HepG2 (cell line): ENCODE measurements at places on chromosomes 13 and 19. TPM values are rescaled to one million over a fixed set of nuclear protein-coding genes. Genes with fewer than 3 reads are reported as not detected.

GRCh38 chr13:60164234-60164889 is 634 bp upstream of the DIAPH3 start:
- no peak for DNase-seq

The PODNL1 gene
- total RNA-seq = not detected in 2 replicates

The EXOSC5 gene
- total RNA-seq = 23.6 and 24.1 TPM in 2 replicates

The ZNF738 gene
- 4.4 and 5.3 TPM in 2 replicates for total RNA-seq

- no peak for DNase-seq
Measured at GRCh38 chr13:70375718-70376117, 267.5 kb upstream of the KLHL1 start.

DNA sequence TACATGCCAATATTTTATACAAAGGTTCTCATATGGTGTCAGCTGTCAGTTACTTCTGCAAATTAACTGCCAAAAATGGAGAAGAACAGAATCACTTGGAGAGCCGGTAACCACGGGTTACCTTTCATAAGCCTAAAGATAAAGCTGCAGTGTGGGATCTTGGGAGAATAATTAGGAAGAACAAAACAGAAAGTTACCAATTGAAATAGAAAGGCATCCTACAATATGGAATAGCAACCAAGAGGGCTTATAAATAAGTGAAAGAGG is 74.2 kb downstream of the TSHZ3 start:
- no peak for DNase-seq

- no peak for DNase-seq
Measured at GRCh38 chr13:33322543-33322809, 36.9 kb upstream of the STARD13 start.

The OLFM2 gene
- 0.11 and 0.20 TPM in 2 replicates for total RNA-seq

DNA sequence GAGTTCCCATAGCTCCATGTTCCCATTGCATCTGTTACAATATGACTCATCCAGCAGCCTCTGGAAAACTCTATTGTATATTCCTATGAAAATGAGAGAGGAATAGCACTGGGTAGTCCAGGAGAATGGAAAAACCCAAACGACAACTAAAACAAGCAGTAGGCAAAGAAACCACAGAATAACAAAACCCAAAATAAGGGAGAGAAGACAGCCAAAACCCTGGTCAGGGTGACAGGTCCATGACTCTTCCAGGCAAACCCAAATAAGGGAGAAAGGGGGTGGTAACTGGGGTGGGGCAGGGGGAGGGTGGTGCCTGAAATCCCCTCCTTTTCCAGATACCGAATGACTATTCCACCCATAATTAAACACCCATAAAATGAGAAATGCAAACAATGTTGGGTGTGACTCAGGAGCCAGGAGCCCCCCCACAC is 4.0 kb upstream of the ZNF8 start:
- no peak for DNase-seq

DNA sequence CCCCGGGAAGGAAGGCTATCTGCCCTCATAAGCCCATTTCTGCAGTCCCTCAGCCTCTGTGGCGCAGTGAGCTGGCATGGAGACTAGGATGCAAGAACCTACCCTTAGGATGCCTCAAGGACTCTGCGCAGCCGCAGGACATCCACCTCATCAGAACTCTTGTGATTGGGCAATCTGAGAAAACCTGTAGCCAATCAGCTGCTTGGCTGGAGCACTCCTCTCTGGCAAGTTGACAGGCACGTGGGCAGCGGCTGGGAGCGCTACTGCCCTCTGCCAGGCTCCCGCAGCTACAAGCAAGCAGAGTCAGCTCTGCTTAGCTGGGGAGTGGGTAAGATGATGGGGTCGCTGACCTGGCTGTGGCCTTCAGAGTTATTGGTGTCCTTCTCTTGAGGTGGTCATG is 1.5 kb upstream of the ECSIT start:
- DNase-seq = peak; percentile 95

GRCh38 chr13:68736961-68737360 is 1370.7 kb upstream of the ATXN8OS start:
- no peak for DNase-seq

The CEACAM20 gene
- not detected in 2 replicates for total RNA-seq

The SRRM5 gene
- 0.11 TPM in 1 of 2 replicates, not detected in the other for total RNA-seq

- DNase-seq = no peak
Measured at GRCh38 chr19:38663957-38664502, 16.6 kb downstream of the ACTN4 start.

- no peak for DNase-seq
Measured at GRCh38 chr13:27041341-27041740, 130.3 kb downstream of the USP12 start.

DNA sequence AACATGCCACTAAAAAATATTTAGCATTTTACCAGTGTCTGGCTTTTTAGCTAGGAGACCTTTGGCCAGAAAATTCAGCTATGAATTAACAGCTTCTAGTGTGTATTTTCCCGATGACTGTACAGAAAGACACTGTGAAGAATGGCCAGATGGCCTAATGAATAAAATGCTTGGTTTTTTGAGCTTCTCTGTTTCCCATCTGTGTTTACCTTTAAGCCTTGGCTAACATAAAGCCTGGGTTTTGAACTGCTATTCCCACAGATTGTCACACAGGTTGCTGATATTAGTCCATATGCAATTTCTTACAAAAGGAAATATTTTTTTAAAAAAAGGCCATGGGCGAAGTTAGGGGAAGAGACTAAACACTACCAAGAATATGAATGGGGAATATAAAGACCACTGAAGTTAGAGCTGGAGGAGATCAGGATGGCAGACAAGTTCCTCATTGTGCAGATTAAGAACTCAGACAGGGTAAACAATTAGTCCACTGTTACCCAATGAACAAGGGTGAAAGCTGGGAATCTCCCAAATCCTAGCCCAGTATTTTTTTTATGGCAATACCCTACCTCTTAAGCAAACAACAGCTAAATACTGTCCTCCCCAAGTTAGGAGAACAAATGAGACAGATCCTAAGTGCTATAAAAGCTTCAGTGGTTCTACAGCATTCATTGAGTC is 95.1 kb downstream of the DCT start:
- no peak for DNase-seq

DNA sequence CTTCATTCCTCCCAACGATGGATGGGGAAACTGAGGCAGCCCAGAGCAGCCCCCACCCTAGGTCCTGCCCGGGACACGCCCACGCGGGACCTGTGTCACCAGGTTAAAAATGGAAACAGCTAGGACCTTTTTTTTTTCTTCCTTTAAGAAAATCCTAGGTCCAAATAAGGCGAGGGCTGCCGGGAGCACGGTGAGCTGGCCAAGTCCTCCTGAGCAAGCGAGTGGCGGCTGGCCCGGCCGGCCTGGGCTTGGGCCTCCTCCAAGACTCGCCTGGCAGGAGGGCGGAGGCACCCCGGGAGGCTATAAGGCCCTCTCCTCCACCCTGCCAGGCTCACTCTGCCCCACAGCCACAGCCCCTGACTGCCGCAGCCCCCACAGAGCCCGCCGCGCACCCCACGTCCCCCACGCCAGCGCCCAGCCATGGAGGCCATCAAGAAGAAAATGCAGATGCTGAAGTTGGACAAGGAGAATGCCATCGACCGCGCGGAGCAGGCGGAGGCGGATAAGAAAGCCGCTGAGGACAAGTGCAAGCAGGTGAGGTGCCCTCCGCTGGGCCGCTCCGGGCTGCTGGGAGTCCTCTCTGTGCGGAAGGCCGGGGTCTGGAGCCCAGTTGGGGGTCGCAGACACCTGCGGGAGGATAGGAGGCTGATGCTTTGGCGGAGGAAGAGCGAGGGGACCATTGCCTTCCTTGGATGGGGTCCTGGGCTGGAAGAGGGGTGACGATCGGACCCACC is 8.9 kb upstream of the TPM4 start:
- DNase-seq = no peak

The PPFIA3 gene
- total RNA-seq = 6.3 and 8.6 TPM in 2 replicates

GRCh38 chr19:10228393-10228792 is 2.7 kb downstream of the S1PR2 start:
- no peak for DNase-seq

- peak; percentile 33 for DNase-seq
Measured at GRCh38 chr13:101127741-101128353, 288.5 kb downstream of the NALCN start.

The SERPINE3 gene
- total RNA-seq = not detected in 2 replicates

DNA sequence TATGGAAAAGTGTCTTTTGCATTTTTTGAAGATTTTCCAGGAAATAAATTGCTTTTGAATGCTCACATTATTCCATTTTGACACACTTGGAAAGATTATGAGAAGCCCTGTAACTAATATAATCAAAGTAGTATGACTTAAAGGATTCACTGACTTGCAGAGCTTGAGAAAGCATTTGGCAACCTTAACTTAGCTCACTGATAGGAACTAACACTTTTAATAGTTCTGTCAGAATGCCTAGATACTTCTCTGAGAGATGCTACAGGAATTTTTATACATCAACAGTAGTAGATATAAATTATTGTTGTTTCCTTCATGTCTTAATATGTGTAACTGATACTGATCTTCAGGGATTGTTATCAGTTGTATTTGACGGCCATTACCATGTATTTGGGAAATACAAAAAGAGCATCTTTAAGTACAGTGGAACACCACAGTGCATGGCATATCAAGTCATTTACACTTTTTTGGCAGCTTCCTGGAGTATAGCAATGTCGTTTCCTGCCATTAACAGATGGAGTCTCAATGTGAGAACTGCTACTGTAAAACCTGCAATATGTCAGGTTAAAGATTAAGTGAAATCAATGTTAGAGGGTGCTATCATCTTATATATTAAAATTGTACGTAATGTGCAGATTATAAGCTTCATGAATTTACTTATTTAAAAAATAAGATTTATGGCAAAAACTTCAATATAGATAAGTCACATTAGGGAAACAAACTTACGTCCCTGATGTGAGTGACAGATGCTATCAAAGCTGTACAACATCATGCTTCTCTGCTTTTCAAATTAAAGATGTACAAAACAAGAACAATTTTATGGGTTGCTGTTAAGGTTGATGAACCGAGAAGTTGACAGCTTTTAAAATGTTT is 1159.8 kb upstream of the MIR17HG start:
- no peak for DNase-seq

DNA sequence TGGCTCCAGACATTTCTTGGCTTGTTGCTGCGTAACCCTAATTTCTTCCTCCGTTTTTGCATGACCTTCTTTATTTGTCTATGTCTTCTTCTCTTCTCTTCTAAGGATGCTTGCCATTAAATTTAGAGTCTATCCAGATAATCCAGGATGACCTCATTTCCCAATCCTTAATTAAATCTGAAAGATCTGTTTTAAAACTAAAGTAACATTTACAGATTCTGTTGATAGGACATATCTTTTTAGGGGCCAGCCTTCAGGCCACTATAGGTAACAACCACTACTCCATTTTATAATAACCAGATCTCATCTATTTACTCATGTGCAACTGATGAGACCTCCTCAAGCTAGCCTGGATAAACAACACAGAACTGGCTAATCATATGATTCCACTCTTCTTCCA is 490.5 kb upstream of the SLC10A2 start:
- no peak for DNase-seq

DNA sequence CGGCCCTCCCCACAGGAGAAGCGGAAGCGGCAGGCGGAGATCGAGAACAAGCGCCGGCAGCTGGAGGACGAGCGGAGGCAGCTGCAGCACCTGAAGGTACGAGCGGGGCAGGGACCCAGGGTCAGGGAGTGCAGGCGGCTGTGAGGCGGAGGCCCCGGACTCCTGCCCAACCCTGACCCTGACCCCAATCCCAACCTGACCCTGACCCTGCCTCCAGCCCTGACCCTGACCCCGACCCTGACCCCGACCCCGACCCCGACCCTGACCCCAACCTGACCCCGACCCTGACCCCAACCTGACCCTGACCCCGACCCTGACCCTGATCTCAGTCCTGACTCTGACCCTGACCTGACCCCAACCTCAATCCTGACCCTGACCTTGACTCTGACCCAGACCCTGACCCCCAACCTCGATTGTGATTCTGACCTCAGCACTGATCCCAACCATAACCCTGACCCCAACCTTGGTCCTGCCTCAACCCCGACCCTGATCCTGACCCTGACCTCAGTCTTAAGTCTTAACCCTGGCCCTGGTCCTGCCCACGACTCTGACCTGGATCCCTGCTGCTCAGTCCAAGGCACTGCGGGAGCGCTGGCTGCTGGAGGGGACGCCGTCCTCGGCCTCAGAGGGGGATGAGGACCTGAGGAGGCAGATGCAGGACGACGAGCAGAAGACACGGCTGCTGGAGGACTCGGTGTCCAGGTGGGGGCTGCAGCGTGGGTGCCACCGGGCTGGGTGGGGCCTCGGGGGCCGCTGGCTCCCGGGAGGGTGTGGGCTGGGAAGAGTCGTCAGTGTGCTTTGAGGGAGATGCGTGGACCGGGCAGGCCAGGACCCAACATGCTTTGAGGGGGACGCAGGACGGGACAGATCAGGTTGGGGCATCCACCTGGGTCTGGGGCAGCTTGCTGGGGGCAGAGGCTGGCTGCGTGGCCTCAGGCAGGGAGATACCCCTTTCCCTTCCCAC is 18.5 kb downstream of the PALM start:
- no peak for DNase-seq

DNA sequence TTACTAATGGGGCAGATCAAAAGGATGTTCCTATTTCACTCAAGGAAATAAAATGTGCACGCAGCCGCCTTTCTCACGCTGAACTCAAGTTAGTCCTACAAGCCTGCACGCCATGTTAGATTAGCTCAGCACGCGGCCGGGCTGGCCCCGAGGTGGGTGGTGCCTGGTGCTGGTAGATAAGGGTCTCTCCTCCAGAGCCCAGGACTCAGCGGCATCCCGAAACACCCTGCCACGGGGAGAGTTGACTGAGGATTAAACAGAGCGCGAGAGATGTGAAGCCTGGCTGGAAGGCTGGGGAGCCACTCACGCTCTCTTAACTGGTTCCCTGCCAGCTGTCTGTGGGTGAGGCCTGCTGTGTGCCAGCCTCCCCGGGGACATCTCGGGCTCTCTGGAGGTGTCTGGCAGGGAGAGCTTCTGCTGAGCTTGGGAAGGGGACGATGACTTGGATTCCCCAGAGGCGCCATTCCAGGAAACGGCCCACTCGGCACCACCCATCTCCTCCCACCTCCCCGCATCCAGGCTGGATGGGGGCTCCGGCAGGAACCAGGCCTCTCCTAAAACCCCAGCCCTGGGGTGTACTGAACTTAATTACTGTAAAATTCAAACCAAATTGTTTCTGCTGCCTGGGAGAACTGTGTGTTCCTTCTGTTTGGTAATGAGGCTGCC is 122.2 kb downstream of the KDM4B start:
- DNase-seq = no peak

GRCh38 chr19:5447700-5448311 is 7.4 kb upstream of the ZNRF4 start:
- no peak for DNase-seq

DNA sequence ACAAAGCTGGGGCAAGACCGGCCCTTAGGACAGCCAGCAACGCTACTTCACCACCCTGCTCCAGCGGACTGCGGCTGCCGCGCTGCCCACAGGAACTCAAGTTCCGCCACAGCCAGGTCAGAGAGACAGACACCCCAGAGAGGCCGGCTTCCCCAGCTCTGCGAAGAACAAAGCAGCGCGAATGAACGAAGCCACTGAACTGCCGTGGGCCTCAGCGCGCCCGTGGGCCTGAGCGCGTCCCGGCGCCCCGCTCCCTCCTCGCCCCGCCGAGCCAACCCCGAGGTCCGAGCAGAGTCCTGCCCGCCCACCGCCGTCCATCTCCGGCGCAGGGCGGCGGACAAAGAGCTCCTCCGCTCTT is 158.4 kb downstream of the RNF17 start:
- peak; percentile 8 for DNase-seq

GRCh38 chr13:114097212-114097892 is 35.1 kb downstream of the RASA3 start:
- DNase-seq = no peak
